ENCODE measurements at places on chromosomes 2 and 18.

- no peak for DNase-seq
These were observed 692 bp upstream of the TSHZ1 start for GRCh38 chr18:75209951-75210258.

GRCh38 chr2:226963528-226963927 lies 127.7 kb downstream of the RHBDD1 start:
- DNase-seq, result peak; percentile 25

DNA sequence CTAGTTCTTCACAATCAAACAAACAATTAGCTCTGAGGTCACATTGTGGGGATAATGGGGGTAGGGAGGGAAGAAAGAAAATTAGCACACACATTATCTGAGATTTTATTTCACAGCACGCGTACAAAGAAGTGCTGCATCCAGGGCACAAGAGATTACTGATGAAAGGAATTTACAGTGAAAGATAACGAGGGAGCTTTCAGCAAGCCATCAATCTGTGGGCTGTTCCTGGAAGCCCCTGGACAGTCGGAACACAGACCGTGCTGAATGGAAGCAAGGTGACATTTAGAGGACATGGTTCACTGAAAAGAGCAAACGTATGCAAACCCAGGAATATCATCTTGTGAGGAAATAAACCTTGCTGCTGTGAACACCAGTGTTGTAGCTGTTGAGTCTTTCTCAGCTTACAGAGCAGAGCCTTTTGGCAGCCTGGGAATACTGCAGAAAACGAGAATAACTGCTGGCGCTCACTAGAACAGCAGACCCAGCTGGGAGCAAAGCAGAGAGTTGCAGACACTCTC lies 63.2 kb downstream of the SCG2 start:
- no peak for DNase-seq

GRCh38 chr2:27212626-27213471 lies 781 bp upstream of the SLC5A6 start:
- DNase-seq, result peak; percentile 41

GRCh38 chr2:43941966-43942365 lies 53.8 kb downstream of the LRPPRC start:
- no peak for DNase-seq

- no peak for DNase-seq
These were observed 43.4 kb upstream of the MTCL1 start for GRCh38 chr18:8661754-8662559.
